ENCODE measurements at places on chromosomes 4 and X. TPM values are rescaled to one million over a fixed set of nuclear protein-coding genes. Genes with fewer than 3 reads are reported as not detected.

Gene PAK3
- total RNA-seq, result not detected

Gene RBMXL3
- total RNA-seq, result not detected

Gene PCDH10
- total RNA-seq, result 152 TPM

Gene NPY2R
- not detected for total RNA-seq

Gene ADH1B
- total RNA-seq, result not detected

Gene RGS12
- 10.9 TPM for total RNA-seq

Gene NAAA
- 27.1 TPM for total RNA-seq

GRCh38 chr4:3213661-3214250 lies 35.2 kb upstream of the MSANTD1 start:
- H3K36me3 ChIP-seq, result peaks cover 19% of the 10 kb centered on the region
- H3K4me1 ChIP-seq, result no peaks in the 10 kb centered on the region
- H3K4me3 ChIP-seq, result no peak overlapping the region
- no peak overlapping the region for H3K27ac ChIP-seq
- H3K27me3 ChIP-seq, result no peaks in the 10 kb centered on the region
- no peak for DNase-seq

DNA sequence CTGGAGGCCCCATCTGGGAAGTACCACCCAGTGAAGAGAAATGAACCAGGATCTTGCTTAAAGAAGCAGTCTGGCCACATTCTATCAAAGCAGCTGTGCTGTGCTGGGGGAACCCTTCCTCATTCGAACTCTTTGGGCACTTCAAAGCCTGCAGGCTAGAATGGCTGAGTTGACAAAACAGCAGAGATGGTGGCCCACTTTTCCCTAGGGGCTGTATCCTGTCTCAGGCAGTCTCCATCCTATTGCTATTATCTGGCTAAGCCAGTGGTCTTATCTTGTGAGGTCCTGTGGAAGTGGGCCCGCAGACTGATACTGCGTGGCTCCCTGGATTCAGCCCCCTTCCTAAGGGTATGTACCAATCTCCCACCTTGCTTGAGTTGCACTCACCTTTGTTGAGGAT lies 114.3 kb downstream of the VSIG4 start:
- H3K27ac ChIP-seq, result no peak overlapping the region
- no peaks in the 10 kb centered on the region for H3K4me1 ChIP-seq
- DNase-seq, result no peak

GRCh38 chr4:55354648-55355047 lies 8.6 kb downstream of the SRD5A3 start:
- no peak for DNase-seq
- H3K27me3 ChIP-seq, result no peaks in the 10 kb centered on the region
- peaks cover 12% of the 10 kb centered on the region for H3K36me3 ChIP-seq
- no peak overlapping the region for H3K4me3 ChIP-seq
- H3K27ac ChIP-seq, result no peak overlapping the region
- H3K4me1 ChIP-seq, result peaks cover 45% of the 10 kb centered on the region

DNA sequence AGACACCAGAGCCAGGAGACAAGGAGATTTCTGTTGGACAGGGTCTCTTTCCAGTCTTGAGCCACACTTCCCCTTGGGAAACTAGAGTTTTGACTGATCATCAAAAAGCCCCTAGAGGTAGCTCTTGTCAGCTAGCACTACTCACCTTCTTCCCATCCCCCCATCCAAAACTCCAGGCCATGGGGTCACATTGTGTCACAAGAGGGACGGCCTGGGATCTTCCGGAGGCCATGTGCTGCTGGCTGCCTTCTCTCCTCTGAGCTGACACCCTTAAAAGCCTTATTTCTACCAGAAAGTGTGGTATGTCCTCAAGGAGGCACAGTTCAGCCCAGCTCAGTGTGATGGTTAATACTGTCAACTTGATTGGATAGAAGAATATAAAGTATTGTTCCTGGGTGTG lies 7.8 kb downstream of the PNMA3 start:
- H3K27me3 ChIP-seq, result peaks cover 2% of the 10 kb centered on the region
- H3K36me3 ChIP-seq, result no peaks in the 10 kb centered on the region
- H3K27ac ChIP-seq, result no peak overlapping the region

GRCh38 chr4:114879916-114880669 lies 233.3 kb downstream of the NDST4 start:
- peaks cover 2% of the 10 kb centered on the region for H3K27me3 ChIP-seq
- H3K4me1 ChIP-seq, result no peaks in the 10 kb centered on the region
- H3K27ac ChIP-seq, result no peak overlapping the region
- no peaks in the 10 kb centered on the region for H3K36me3 ChIP-seq
- no peak overlapping the region for H3K4me3 ChIP-seq
